ENCODE measurements at places on chromosomes 12 and 14.

GRCh38 chr14:100438678-100439592 is 115.8 kb downstream of the SLC25A47 start:
- peak; percentile 77 for DNase-seq

DNA sequence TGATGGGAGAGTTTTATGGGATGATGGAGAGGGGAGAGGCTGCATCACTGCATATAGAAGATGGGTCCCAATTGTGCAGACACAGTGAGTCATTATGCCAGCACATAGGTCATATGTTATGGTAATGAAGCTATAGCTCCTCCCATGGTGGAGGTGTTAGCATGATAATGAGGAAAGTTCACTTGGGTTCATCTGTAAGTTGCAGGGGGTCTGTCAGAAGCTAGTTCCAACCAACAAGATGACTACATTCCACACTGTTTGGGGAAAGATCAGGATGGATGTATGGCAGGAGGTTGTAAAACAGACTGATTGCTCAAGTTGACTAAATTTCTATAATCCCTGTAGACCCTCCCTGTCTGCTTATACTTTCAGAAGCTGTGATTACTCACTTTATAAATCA is 561.3 kb downstream of the C12orf50 start:
- DNase-seq = no peak

GRCh38 chr12:40820794-40821484 is 128.7 kb downstream of the CNTN1 start:
- no peak for DNase-seq

- no peak for DNase-seq
These were observed 34.3 kb downstream of the DAD1 start for GRCh38 chr14:22554498-22555383.

DNA sequence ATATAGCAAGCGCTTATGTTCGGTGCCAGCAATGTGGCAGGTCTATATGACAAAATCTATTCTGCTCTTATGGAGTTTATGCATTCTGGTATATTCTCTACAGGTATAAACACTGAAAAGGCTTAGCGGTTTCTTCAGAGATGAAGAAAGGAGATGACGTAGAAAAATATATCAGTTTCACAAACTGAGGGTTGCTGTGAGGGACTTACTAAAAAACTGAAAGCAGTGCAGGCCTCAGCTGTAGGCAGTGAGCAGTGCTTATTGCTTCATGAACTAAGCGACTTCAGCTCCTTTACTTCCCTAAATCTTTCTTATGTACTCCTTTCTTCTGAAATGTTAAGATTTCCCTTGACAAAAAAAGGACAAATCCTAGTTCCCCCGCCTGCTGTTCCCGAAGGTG is 4.5 kb downstream of the DDX47 start:
- no peak for DNase-seq

- no peak for DNase-seq
These were observed 32.6 kb upstream of the SLC38A4 start for GRCh38 chr12:46858368-46858767.

DNA sequence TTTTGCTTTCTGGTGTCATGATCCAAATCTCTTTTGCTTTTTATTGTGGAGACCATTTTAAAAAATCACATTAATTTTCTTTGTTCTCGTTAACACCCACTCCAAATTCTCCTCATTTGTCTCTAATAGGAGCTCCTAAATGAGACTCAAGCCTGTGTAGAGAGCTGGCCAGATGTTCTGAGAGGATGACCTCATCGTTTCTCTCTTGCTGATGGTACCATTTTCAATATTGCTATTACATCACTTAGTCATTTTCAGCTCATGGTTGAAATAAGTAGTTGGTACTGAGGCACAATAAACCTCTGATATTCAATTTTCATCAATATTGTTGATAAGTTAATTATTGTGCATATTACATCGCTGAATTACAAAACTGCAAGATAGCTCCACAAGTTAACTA is 31.5 kb downstream of the SPTB start:
- no peak for DNase-seq

DNA sequence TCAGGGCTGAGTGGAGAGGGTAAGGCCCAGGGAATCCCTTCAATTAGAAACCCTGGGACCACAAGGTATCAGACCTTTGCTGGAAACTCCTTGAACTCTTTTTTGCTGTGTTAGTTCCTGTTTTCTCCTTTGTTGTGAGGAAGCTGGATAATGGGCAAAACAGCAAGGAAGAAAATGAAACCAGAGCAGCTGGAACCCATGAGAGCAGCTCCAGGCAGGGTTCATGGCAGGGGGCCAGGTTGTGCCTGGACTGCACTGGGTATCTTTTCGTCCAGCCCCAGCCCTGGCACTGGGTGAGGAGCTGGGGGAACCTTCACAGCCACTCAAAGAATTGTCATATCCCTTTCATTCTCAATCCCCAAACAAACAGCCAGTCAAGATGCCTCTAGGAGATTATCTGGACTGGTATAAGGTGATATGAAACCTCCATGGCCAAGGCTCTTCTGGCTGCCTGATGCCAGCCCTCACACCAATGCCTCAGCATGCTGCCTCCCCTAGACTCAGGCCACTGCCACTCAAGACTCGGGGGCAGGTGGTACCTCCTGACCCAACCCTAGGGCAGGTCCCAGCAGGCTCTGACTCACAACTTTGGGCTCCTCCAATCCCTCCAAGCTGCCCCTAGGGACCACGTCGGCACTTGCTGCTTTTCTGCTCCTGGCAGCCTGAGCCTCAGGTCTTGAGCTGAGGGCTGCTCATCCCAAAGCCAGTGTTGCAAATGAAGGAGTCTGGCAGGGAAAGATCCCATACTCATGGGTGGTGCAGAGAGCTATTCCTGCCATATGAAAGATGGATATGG is 16.5 kb downstream of the FAM186B start:
- no peak for DNase-seq

- no peak for DNase-seq
These were observed 7.6 kb downstream of the AICDA start for GRCh38 chr12:8605057-8605456.

DNA sequence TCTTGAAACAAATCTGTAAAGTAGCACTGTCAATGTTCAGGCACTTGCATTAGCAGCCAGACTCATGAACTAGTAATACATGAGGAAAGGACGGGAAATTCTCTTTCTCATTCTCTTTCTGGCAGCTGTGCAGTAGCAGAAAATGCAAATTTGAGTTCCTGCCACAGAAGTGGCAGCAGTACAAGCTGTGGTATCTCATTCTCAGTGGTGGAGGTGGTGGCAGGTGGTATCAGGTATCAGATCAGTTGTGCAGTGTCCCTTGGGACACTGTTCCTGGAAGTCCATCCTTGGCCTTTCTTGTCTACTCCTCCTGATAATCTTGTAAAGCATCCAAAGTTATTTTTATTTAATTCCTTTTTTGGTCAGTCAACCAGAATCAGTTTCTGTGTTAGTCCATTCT is 103.0 kb downstream of the C12orf42 start:
- no peak for DNase-seq

GRCh38 chr12:20527417-20528163 is 159.3 kb downstream of the PDE3A start:
- DNase-seq = no peak

DNA sequence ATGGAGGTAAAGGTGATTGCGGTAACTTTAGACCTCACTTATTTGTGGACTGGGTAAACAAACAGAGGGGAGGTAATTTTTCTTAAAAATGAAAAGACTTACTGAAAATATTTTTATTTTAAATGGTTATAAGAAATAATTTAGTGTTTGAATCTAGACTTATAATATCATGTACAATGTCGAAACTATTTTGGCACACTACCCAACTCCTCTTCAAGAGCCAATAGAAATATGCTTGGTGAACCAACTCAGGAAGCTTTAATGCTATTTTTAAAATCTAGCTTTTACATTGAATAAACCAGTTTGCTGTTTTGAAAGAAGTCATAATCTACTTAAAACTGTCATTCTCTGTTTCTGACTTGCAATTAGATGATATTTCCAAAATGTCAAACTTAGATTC is 175.8 kb upstream of the NPAS3 start:
- no peak for DNase-seq

- no peak for DNase-seq
These were observed 60.4 kb upstream of the ARID2 start for GRCh38 chr12:45669093-45669492.
